ENCODE measurements at places on chromosomes 4 and X.
A peak's percentile ranks its signal among the peaks of the same experiment; 100 is the strongest.

DNA sequence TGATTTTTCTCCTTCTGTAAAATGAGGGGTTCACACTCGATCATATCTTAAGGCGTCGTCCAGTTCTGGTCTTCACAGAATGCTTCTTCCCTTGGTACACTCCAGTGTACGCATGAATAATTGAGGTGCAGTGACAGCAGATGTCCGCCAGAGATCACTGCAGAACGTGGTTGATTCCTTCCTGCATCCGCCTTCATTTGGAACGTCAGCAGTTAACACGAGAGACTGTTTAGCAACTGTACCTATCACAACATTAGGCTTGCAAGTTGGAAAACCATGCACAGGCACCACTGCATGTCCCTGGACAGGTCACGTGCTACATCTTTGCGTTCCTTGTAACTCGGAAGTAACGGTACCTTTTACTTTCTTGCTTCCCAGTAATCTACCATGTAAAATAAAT is 66.0 kb upstream of the GEMIN8 start:
- peak; percentile 29 for DNase-seq

DNA sequence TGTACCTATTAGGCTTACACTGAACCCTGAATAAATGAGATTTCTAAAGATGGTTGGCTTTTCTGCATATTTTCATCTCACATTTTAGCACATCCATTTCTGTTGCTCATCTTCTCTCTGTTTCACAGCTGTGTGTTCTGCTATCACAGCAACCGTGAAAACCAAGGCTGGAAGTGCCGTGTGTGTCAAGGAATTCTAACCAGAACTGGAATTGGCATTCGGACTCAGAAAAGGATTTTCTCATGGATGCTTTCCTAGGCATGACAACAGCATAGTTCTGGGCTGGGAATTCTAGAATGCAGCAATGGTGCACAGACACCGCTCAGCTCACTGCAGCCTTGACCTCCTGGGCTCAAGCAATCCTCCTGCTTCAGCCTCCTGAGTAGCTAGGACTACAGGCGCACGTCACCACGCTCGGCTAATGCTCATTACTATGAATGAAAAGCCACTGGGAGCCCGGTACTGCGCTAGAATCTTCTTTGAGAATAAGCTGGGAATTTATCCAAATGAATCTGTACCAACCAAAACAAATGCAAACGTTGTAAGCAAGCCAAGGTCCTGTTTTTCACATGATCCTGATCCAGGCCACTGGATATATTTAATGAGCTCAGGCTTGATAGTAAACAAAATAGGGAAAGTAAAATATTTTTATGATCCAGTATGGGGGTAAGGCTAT is 105.2 kb downstream of the RBM47 start:
- no peak for DNase-seq

DNA sequence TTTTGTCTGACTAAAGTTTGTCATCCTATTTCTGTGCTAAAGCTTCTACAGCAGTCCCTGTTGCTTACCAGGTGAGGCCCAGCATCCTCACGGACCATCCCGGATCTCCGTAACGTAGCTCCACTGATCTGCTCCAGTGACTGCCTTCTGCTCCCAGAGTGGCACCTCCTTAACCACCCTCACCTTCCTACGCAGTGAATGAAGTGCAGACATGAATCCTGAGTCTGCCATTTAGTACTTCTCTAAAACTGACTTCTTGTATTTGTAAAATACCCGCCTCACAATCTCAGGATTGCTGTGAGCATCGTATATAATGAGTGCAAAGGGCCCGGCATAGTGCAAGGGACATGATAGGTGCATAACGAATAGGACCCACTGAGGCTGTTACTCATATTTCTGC is 27.7 kb upstream of the ACSL1 start:
- DNase-seq = no peak

DNA sequence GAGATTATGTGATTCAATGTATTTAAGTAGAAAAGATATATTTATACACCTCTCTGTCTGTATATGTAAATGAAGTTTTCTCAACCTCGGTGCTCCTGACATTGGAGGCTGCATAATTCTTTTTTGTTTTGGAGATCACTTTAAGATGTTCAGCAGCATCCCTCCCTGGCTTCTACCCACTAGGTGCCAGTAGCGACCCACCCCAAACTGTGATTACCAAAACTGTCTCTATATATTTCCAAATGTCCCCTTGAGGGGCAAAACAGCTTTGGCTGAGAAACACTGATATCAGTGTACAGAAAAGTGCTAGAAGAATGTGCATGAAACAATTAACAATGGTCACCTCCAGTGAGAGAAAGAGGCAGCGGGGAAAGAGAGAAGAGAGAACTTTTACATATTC is 51.2 kb downstream of the DCX start:
- DNase-seq = no peak

DNA sequence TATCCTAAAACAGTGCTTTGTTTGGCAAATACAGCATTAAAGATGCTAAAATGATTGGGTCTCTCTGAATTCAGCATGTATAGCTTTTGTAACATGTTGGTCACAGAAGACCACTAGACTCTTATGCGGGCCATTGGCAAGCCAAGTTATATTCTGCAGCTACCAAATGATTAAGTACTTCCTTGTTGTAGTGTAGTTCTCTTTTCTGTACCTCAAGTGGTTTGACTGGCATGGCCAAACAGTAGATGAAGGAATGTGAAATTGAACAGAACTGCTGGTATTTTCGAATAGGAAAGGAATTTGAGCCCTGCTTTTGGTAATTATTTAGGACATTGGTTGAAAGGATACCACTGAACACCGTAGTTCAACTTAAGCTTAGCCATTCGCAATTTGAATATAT is 193.9 kb upstream of the GPC4 start:
- no peak for DNase-seq
